Right atrium auricular region (tissue), 2 donors: ENCODE measurements at places on chromosomes 12 and 14. TPM values are rescaled to one million over a fixed set of nuclear protein-coding genes. Genes with fewer than 3 reads are reported as not detected.

- DNase-seq: peak; percentile 84
- peaks cover 35% of the 10 kb centered on the region for H3K4me1 ChIP-seq
- H3K4me3 ChIP-seq: peak within 1 kb of the TSS; percentile 64
- no peaks in the 10 kb centered on the region for H3K27me3 ChIP-seq
Observed at GRCh38 chr14:53956427-53957201, at the start of gene BMP4. BMP4 (minus strand) TSS chr14:53956825; CDS start chr14:53952222, 4,603 bp downstream.

DNA sequence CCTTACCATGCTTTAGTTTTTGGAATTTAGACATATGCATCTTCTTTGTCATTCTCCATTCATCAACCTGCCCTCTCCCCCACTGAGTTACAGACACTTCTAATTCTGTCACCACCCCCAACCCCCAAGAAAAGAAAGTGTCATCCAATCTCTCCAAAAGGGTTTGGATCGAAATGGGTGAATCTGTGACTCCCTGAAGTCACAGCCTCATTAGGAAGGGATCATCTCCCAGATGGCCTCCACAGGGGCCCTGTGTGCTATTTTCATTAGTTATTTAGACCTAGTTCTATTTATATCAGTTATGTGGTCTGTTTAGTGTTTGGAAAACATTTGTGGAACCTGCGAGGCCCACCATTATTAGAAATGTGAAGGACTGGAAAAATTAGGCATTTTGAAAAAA, 191.0 kb upstream of the ATP2B1 start:
- DNase-seq: no peak
- no peak overlapping the region for H3K27ac ChIP-seq
- no peaks in the 10 kb centered on the region for H3K4me1 ChIP-seq
- H3K27me3 ChIP-seq: no peaks in the 10 kb centered on the region
- no peak overlapping the region for H3K4me3 ChIP-seq

GRCh38 chr12:122356192-122356635, 66.3 kb downstream of the CLIP1 start:
- no peaks in the 10 kb centered on the region for H3K4me1 ChIP-seq
- no peak for DNase-seq
- peaks cover 65% of the 10 kb centered on the region for H3K36me3 ChIP-seq
- no peaks in the 10 kb centered on the region for H3K27me3 ChIP-seq
- H3K27ac ChIP-seq: no peak overlapping the region

- no peak overlapping the region for H3K27ac ChIP-seq
- no peaks in the 10 kb centered on the region for H3K36me3 ChIP-seq
- H3K4me3 ChIP-seq: no peak overlapping the region
- no peak for DNase-seq
- H3K27me3 ChIP-seq: no peaks in the 10 kb centered on the region
Observed at GRCh38 chr14:96195441-96196081, 9.1 kb upstream of the BDKRB2 start.

DNA sequence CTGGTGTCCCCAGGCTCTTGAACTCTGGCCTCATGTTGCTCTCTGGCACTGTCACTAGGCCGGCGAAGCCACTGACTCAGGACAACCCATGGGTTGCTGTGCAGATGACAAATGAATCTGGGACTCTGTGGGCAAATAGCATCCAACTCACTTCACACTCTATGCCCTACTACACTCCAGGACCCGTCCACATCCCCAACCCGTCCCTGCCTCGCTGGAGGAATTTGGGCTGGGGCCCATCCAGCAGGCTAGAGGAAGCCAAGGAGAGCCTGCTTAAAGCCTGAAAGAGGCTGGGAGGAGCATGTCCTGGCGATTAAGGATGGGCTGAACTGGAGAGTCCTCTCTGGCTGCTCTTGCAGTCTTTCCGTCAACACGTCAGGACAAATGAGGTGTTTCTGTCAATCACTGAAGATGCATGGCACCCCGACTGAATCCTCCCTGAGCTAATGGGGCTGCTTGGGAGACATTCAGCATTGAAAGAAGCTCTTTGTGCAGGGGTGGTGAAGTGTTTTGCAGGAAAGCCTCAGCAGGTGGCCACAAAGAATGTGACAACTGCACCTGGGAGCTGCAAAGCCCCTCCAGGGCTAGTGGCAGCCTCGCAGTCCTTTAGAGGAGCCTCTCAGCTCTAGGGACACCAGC, 71.7 kb downstream of the ANO2 start:
- DNase-seq: no peak
- H3K27me3 ChIP-seq: no peaks in the 10 kb centered on the region
- no peak overlapping the region for H3K27ac ChIP-seq

GRCh38 chr12:104360983-104361707, 57.6 kb downstream of the EID3 start:
- no peak overlapping the region for H3K4me3 ChIP-seq
- no peak for DNase-seq
- H3K27ac ChIP-seq: no peak overlapping the region
- H3K27me3 ChIP-seq: no peaks in the 10 kb centered on the region
- H3K36me3 ChIP-seq: no peaks in the 10 kb centered on the region

GRCh38 chr12:115268451-115268850, 584.5 kb upstream of the TBX3 start:
- no peaks in the 10 kb centered on the region for H3K4me1 ChIP-seq
- no peaks in the 10 kb centered on the region for H3K36me3 ChIP-seq
- no peak for DNase-seq

GRCh38 chr14:61322799-61323290, 1.5 kb downstream of the PRKCH start:
- H3K36me3 ChIP-seq: no peaks in the 10 kb centered on the region
- peaks cover 19% of the 10 kb centered on the region for H3K4me1 ChIP-seq
- H3K4me3 ChIP-seq: peak overlapping the region; percentile 50
- H3K27me3 ChIP-seq: no peaks in the 10 kb centered on the region
- DNase-seq: no peak

DNA sequence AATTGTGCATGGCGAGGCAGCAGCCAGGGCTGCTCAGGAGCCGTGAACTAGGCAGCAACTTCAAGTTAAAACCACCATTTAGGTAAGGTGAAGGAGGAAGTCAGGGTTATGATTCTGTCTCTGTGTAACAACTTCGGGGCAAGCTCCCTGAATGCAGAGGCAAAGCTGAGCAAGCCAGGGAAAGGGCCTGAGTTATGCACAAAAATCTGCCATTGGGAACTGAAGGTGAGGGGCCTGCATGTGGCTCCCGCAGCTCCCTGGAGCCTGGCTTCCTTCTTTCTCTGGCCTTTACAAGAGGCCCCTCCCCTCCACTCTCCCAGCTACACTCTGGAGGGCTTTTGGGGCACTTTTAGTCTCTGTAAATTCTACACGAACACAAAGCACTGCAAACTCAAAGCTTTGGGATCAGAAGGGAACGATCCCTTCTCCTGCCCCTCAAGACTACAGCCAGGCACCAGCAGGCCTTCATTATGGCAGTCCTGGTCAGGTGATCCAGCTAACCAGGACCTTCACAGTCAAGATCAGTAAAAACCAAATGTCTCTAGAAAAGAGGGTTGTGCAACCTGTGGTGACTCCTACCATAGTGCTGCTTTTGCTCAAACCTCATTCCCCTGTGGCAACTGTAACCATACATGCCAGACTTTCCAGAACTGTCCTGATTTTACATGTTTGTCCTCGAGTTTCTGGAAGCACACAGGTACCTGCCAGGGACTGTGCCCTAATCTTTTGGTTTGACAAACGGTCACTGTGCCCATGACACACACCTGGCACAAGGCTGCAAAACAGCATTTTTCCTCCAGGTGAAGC, 67.2 kb upstream of the PTGR2 start:
- peak overlapping the region; percentile 99 for H3K27ac ChIP-seq
- H3K36me3 ChIP-seq: no peaks in the 10 kb centered on the region
- H3K4me1 ChIP-seq: peaks cover 62% of the 10 kb centered on the region
- no peaks in the 10 kb centered on the region for H3K27me3 ChIP-seq

The JAG2 gene
- total RNA-seq: 17.3 TPM

The P3H3 gene
- total RNA-seq: 7.0 TPM

The FSCB gene
- not detected for total RNA-seq

The C12orf50 gene
- total RNA-seq: not detected

The RNU4-1 gene
- total RNA-seq: not detected
